GM23338 (cell line): ENCODE measurements at places on chromosomes 2 and 18. TPM values are rescaled to one million over a fixed set of nuclear protein-coding genes. Genes with fewer than 3 reads are reported as not detected.

DNA sequence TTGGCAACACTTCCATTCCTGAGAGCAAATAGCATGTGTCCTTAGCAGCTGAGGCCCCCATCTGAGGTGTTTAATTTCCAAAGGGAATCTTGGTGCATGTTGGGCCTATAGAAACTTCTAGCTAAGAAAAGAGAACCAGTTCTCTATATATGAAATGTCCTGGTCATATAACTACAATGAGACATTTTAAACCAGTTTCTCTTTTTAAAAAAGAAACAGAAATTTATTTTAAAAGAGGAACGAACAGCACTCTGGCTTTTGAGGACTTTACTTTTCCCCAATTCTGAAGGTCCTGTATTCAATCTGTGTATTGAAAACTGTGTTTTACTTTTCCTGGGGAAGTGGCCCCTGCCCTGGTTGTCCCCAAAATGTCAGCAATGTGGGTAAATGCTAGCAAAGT is 309.5 kb upstream of the STON1 start:
- no peaks in the 10 kb centered on the region for H3K4me1 ChIP-seq
- no peak overlapping the region for H3K4me3 ChIP-seq
- H3K27ac ChIP-seq = no peak overlapping the region
- H3K36me3 ChIP-seq = no peaks in the 10 kb centered on the region

- no peak overlapping the region for H3K4me3 ChIP-seq
- H3K27me3 ChIP-seq = peaks cover 28% of the 10 kb centered on the region
- peak; percentile 22 for DNase-seq
- H3K27ac ChIP-seq = no peak overlapping the region
- no peaks in the 10 kb centered on the region for H3K36me3 ChIP-seq
- peaks cover 8% of the 10 kb centered on the region for H3K4me1 ChIP-seq
These were observed 2.9 kb downstream of the RNF144A start for GRCh38 chr2:6919901-6920742.

GRCh38 chr2:106782681-106783080 is 103.3 kb downstream of the ST6GAL2 start:
- H3K4me1 ChIP-seq = no peaks in the 10 kb centered on the region
- no peaks in the 10 kb centered on the region for H3K36me3 ChIP-seq
- DNase-seq = no peak

DNA sequence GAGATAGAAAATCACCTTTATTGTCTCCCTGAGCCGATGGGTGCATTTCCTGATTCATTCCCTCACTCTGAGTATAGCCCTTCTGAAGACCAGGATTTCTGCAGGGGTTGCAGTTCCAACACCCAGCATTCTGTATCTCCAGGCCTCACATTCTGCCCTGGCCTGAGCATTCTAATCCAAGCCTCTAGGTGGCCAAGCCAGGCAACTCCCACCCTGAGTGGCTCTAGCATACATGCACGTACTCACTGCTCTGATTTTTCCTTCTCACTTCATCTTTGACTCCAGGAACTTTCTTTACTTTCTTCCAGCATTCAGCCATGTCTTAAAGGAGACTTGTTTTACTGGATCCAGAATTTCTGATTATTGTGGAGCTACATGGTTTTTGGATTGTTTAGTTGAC is 100.7 kb upstream of the STK39 start:
- H3K27me3 ChIP-seq = no peaks in the 10 kb centered on the region
- DNase-seq = peak; percentile 86
- H3K36me3 ChIP-seq = peaks cover under 1% of the 10 kb centered on the region; the same call in 1 of the 2 replicates
- H3K4me3 ChIP-seq = no peak overlapping the region

- H3K27me3 ChIP-seq = no peaks in the 10 kb centered on the region
- H3K36me3 ChIP-seq = no peaks in the 10 kb centered on the region
- H3K27ac ChIP-seq = peak overlapping the region; percentile 13; the same call in 1 of the 2 replicates
- no peak overlapping the region for H3K4me3 ChIP-seq
- no peak for DNase-seq
- peaks cover 26% of the 10 kb centered on the region for H3K4me1 ChIP-seq
These were observed 49.9 kb upstream of the TXNDC2 start for GRCh38 chr18:9835825-9836224.

- H3K4me1 ChIP-seq = peaks cover 13% of the 10 kb centered on the region
- no peaks in the 10 kb centered on the region for H3K36me3 ChIP-seq
- no peak overlapping the region for H3K4me3 ChIP-seq
- H3K27ac ChIP-seq = no peak overlapping the region
These were observed 14.9 kb upstream of the SOS1 start for GRCh38 chr2:39135690-39136259.

DNA sequence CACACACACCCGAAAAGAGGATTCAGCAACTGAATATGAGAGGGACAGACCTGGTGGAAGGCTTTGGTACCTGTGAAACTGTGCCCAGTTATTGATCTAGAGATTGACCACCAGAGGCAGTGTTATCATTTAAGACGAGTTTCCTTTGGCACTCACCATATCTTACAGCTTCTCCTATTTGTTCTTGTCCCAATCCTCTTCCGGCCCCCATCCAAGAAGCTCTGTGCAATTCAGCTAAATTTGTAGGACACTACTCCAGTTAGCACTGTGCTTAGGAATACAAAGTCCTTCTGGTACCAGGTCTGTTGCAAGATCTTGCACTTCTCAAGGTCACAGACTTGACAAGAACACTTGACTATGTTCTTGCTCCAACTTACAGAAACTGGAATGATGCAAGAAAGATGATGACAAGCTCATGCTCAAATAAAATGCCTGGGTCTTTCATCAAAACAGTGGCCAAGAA is 177.7 kb downstream of the TMEM247 start:
- H3K4me3 ChIP-seq = no peak overlapping the region
- DNase-seq = peak; percentile 85
- H3K36me3 ChIP-seq = no peaks in the 10 kb centered on the region
- no peaks in the 10 kb centered on the region for H3K27me3 ChIP-seq
- no peak overlapping the region for H3K27ac ChIP-seq

- H3K4me1 ChIP-seq = peaks cover under 1% of the 10 kb centered on the region; the same call in 1 of the 2 replicates
- no peak overlapping the region for H3K4me3 ChIP-seq
- no peak overlapping the region for H3K27ac ChIP-seq
- H3K27me3 ChIP-seq = 0 out of 2 replicates have a peak, but pooled peaks cover 3% of the 10 kb centered on the region
These were observed 39.9 kb downstream of the STK17B start for GRCh38 chr2:196131384-196131937.

GRCh38 chr2:57937456-57937855 is 109.2 kb upstream of the VRK2 start:
- H3K36me3 ChIP-seq = no peaks in the 10 kb centered on the region
- H3K4me3 ChIP-seq = no peak overlapping the region
- H3K27ac ChIP-seq = no peak overlapping the region
- no peaks in the 10 kb centered on the region for H3K27me3 ChIP-seq

FBLN7 gene
- total RNA-seq = 1.4 TPM in 1 of 2 replicates, not detected in the other

- peaks cover 4% of the 10 kb centered on the region; the same call in 1 of the 2 replicates for H3K36me3 ChIP-seq
- no peaks in the 10 kb centered on the region for H3K27me3 ChIP-seq
- H3K27ac ChIP-seq = no peak overlapping the region
- no peaks in the 10 kb centered on the region for H3K4me1 ChIP-seq
- H3K4me3 ChIP-seq = no peak overlapping the region
These were observed 17.2 kb upstream of the NMI start for GRCh38 chr2:151306621-151307020.

DNA sequence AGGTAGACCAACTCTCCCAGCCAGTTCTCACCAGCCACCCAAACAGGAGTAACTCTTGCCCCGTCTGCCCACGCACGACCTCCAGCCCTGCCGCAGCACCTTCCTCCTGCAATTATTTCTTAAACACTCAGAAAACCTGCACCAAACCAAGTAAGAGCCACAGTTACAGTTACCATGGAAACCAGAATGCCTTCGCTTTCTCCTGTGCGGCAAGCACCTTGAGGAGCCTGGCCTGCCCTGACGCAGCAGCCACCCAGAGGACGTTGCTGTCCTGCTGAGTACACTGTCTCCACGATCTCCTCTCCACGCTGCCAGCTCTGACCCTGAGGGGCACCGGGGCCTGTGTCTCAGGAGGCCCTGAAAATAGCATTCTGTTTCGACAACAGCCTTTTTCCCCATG is 94.3 kb upstream of the SMIM21 start:
- no peak overlapping the region for H3K27ac ChIP-seq
- DNase-seq = peak; percentile 27
- H3K4me1 ChIP-seq = no peaks in the 10 kb centered on the region
- no peak overlapping the region for H3K4me3 ChIP-seq

DLGAP1 gene
- total RNA-seq = 48.5 and 59.5 TPM in 2 replicates

- H3K27me3 ChIP-seq = no peaks in the 10 kb centered on the region
- H3K27ac ChIP-seq = no peak overlapping the region
- H3K4me3 ChIP-seq = no peak overlapping the region
- DNase-seq = no peak
These were observed 75.6 kb downstream of the COL3A1 start for GRCh38 chr2:189049709-189050164.

- no peaks in the 10 kb centered on the region for H3K36me3 ChIP-seq
- H3K4me1 ChIP-seq = no peaks in the 10 kb centered on the region; the same call in 1 of the 2 replicates
- H3K27me3 ChIP-seq = no peaks in the 10 kb centered on the region
- no peak overlapping the region for H3K4me3 ChIP-seq
- no peak for DNase-seq
These were observed 482.0 kb downstream of the BCL11A start for GRCh38 chr2:60071490-60071831.

L3MBTL4 gene
- 0.85 and 2.8 TPM in 2 replicates for total RNA-seq
